Stimulated activated CD4-positive, alpha-beta T cell treated with anti-CD3 and anti-CD28 coated beads, Interleukin-4, amount 100 ng/mL, for 24 hours (primary cell): ENCODE measurements at places on chromosomes 1 and 21.

DNA sequence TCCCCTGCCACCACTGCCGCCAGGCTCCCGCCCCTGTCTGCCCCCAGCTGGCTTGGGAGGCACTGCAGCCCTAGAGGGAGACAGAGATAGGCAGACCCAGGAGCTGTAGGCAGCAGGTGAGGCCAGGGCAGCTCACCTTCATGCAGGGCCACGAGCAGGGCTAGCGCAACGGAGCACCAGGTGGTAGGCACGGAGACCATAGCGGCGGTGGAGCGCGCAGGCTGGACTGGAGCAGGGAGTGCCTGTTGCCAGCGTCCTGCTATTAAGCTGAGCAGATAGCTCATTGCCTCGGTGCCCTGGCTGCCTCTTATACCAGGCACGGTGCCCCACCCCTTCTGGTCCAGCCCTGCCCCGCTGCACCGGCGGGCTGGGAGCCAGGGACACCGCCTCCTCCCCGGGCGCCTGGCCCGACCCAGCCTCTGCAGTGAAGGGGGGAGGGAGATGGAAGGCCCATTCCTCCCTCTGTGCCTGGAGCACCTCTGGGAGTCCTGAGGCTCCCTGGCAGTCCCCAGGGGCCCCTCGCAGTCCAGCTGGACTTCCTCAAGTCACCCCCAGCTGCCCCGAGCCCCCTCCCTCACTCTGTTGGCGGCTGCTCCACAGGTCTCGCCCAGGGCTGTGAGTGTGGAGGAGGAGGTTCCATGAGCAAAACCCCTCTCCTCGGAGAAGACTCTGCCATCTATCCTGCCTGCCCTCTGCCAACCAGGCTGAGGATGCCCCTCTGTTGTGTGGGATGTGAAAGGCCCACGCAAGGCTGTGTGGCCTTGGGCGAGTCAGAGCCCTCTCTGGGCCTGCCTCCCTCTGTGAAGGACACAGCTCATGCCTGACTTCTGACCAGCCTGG lies at the start of gene EDN2:
Gene EDN2, minus strand, starts transcription at position 282 of the 840 bp plus-strand sequence. Its CDS starts 82 bp downstream, at position 200.
- DNase-seq = no peak

DNA sequence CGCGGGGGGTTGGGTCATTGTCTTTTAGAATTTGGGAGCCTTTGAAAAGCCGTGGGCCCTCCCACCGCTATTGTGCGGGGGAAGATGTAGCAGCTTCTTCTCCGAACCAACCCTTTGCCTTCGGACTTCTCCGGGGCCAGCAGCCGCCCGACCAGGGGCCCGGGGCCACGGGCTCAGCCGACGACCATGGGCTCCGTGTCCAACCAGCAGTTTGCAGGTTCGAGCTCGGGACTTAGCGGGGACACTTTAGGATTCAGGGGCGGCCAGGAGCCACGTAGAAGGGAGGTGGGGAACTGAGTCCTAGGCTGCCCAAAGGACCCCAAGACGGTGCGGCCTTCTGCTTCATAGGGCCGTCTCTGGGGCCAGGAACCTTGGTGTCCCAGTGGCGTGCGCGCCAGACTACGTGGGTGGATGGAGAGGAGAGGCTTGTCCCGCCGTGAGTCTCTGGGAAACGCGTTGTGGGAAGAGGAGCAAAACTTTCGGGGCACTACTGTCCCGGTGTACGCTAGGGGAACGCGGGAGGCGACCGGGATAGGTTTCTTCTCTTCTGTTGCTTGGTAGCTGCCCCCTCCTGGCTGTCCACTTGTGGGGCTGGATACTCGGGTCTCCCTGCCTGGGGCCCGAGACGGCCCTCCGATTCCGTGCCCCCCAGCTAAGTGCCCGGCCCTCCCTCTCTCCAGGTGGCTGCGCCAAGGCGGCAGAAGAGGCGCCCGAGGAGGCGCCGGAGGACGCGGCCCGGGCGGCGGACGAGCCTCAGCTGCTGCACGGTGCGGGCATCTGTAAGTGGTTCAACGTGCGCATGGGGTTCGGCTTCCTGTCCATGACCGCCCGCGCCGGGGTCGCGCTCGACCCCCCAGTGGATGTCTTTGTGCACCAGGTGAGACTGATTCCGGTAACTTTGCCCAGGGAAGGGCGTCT lies at the start of gene LIN28A:
Gene LIN28A, plus strand, starts transcription at position 112 of the 918 bp plus-strand sequence. Its CDS starts 75 bp downstream, at position 187.
- no peak for DNase-seq

DNA sequence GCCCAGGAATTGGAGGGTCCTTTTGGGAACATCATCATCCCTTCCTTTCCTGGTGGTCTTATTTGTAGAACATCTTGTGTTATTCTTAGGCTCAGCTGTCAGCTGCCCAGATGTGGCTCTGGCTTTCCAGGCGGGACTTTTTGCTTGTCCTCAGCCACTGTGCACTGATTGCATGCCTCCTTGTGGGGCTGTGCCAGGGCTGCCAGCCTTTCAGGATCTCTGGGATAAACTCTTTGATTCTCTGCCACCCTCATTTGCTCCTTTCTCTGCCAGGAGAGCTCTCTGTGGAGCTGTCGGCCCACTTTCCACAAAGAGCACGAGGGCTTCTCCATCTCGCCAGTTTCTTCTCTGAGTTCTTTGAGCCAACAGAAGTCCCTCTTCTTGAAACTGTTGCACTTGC lies 63.1 kb downstream of the PTPRU start:
- no peak for DNase-seq

DNA sequence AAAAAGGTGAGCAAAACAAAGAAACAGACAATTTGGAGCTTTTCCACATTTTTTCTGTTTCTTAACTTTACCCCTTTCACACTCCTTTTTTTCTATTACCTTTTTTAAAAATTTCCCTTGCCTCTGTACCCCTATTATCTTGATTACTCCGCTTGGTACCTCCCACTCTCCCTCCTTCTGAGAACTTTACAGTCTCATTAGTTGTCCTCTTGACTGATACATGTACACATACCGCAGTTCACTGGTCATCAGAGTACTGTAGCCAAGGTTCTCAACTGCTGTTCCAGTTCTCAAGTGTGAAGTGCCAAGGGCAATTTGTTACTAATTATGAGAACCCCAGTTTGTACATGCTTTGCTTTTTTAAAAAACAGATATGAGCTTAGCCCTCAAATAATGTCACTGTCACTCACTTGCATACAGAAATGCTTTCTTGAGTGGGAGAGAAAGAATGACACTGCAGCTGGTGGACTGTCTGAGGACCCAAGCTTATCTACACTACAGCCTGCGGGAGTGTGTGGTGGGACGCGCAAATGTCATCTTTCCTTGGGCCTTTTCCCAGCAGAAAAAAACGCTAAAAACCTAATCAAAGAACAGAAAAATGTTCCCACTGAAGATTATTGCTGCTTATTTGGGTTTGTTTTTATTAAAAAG lies 160.8 kb downstream of the DISP1 start:
- no peak for DNase-seq

DNA sequence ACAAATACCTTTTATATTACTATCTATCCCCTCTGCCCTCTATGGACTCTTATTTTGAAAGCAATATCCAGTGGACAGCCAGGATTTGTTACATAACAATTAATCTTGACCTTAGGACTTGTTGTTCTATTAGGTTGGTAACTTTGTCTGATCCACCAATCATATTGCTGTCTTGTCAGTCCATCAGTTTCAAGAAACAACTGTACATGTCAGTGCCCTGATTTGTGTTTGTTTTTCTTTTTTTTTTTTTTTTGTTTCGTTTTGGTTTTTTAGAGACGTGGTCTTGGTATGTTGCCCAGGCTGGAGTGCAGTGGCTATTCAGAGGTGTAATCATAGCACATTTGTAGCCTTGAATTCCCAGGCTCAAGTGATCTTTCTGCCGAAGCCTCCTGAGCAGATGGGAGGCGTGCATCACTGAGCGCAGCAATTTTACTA lies 1.5 kb upstream of the SCP2 start:
- DNase-seq = no peak

GRCh38 chr1:226342656-226343055 lies 33.7 kb upstream of the LIN9 start:
- no peak for DNase-seq
